ENCODE measurements at places on chromosomes 3 and 15. TPM values are rescaled to one million over a fixed set of nuclear protein-coding genes. Genes with fewer than 3 reads are reported as not detected.

GRCh38 chr3:187972454-187972853 is 181.5 kb upstream of the LPP start:
- no peak overlapping the region for H3K4me3 ChIP-seq
- no peak for DNase-seq
- H3K27ac ChIP-seq, result no peak overlapping the region
- no peaks in the 10 kb centered on the region for H3K4me1 ChIP-seq
- H3K36me3 ChIP-seq, result no peaks in the 10 kb centered on the region

Gene GNB4
- 11.6 TPM for total RNA-seq

GRCh38 chr15:91845720-91846119 is 7.8 kb upstream of the SLCO3A1 start:
- DNase-seq, result no peak
- H3K4me3 ChIP-seq, result no peak overlapping the region
- no peak overlapping the region for H3K27ac ChIP-seq

GRCh38 chr3:141499284-141499683 is 12.5 kb downstream of the RASA2 start:
- peaks cover 26% of the 10 kb centered on the region for H3K4me1 ChIP-seq
- no peak for DNase-seq
- H3K4me3 ChIP-seq, result no peak overlapping the region
- H3K36me3 ChIP-seq, result no peaks in the 10 kb centered on the region

DNA sequence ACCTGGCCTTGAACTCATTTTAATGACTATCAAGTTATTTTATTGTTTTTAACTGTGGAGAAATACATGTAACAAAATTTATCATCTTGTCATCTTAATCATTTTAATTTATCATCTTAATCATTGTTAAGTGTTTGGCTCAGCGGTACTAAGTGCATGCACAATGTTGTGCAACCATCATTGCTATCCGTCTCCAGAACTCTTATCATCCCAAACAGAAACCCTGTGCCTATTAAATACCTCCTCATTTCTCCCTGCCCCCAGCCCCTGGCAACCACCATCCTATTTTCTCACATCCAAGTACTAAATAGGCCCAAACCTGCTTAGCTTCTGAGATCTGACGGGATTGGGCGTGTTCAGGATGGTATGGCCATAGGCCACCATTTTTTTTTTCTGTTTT is 51.5 kb upstream of the UBP1 start:
- DNase-seq, result no peak
- no peaks in the 10 kb centered on the region for H3K27me3 ChIP-seq
- no peaks in the 10 kb centered on the region for H3K4me1 ChIP-seq
- no peak overlapping the region for H3K4me3 ChIP-seq

- H3K4me1 ChIP-seq, result no peaks in the 10 kb centered on the region
- H3K27me3 ChIP-seq, result no peaks in the 10 kb centered on the region
- H3K4me3 ChIP-seq, result no peak overlapping the region
Measured at GRCh38 chr3:193897288-193897687, 238.7 kb upstream of the HES1 start.

DNA sequence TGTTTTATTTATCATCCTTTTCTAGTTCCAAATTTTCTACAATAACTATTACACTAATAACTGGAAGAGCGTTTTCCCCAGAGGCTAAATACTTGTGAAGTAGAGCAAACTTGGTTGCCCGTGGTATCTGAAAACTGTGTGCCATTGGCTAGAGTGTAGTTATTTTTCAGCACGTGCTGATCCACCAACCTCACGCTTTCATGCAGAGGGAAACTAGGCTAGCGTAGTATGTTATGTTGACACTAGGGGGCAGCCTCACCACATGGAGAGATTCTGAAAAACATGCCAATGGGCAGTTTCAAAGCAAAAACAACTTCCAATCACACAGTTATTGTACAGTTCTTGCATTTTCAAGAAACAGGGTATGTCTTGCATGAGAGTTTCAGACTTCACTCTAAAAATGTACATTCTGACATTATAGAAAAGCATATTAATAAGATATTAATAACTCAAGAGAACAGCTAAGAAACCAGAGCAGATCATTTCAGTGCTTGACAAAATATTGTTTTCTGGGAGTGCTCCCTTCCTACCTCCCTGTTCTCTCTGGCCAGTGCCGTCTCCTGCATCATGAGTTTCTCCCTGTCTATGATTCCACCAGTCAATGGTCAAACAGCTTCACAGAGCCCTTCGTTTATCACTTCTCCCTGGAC is 39.7 kb downstream of the SPATA12 start:
- no peak overlapping the region for H3K4me3 ChIP-seq
- H3K36me3 ChIP-seq, result no peaks in the 10 kb centered on the region
- H3K27me3 ChIP-seq, result no peaks in the 10 kb centered on the region

Gene APOD
- total RNA-seq, result 118 TPM

GRCh38 chr3:37766797-37767776 is 94.6 kb upstream of the CTDSPL start:
- peak overlapping the region; percentile 38 for H3K27ac ChIP-seq
- no peak for DNase-seq

Gene PLXNA1
- total RNA-seq, result 28.5 TPM

Measured in transverse colon (tissue), 4 donors.